Ovary (tissue), 10 donors: ENCODE measurements at places on chromosomes 7 and 10. TPM values are rescaled to one million over a fixed set of nuclear protein-coding genes. Genes with fewer than 3 reads are reported as not detected.
A peak's percentile ranks its signal among the peaks of the same experiment; 100 is the strongest.

DNA sequence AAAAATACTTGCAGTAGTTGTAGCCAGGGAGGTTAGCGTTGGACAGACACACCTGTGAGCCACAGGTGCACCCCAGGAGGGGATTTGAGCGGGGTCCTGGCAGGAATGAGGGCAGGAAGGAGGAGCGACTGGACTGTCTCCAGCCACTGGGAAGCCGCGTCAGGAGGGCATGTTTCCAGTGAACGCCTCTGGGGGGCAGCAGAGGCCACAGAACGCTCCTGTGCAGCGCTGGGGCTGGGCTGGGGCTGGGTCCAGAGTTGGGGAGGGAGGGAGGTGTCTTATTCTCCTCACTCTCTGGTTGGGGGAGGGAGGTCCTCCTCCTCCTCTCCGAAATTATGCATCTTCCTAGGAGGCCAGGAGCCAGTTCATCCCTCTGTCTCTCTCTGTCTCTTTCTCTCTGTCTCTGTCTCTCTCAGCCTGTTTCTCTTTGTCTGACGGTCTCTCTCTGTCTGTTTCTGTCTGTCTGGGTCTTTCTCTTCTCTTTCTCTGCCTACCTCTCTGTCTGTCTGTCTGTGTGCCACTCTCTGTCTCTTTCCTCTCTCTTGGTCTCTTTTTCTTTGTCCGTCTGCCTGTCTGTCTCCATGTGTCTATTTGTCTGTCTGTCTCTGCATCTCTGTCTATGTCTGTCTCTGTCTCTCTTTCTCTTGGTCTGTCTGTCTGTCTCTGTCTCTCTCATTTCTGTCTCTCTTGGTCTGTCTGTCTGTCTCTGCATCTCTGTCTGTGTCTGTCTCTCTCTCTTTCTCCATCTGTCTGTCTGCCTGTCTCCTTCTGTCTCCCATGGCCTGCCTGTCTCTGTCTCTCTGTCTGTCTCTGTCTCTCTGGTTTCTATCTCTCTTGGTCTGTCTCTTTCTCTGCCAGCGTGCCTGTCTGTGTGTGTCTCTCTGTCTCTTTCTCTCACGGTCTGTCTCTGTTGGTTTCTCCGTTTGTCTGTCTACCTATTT lies 9.9 kb upstream of the PSMG3 start:
- DNase-seq = peak; percentile 58
- no peak overlapping the region for H3K27ac ChIP-seq
- H3K36me3 ChIP-seq = no peaks in the 10 kb centered on the region
- no peaks in the 10 kb centered on the region for H3K4me1 ChIP-seq

NKX1-2 gene
- not detected for total RNA-seq

GRCh38 chr7:101617451-101618206 lies 11.5 kb downstream of the MYL10 start:
- no peak overlapping the region for H3K27ac ChIP-seq
- no peaks in the 10 kb centered on the region for H3K4me1 ChIP-seq
- no peak overlapping the region for H3K4me3 ChIP-seq
- H3K27me3 ChIP-seq = no peaks in the 10 kb centered on the region
- H3K36me3 ChIP-seq = no peaks in the 10 kb centered on the region
- DNase-seq = no peak

GRCh38 chr10:61669849-61670248 lies 7.1 kb downstream of the CABCOCO1 start:
- no peaks in the 10 kb centered on the region for H3K27me3 ChIP-seq
- H3K36me3 ChIP-seq = no peaks in the 10 kb centered on the region
- H3K27ac ChIP-seq = no peak overlapping the region

DNA sequence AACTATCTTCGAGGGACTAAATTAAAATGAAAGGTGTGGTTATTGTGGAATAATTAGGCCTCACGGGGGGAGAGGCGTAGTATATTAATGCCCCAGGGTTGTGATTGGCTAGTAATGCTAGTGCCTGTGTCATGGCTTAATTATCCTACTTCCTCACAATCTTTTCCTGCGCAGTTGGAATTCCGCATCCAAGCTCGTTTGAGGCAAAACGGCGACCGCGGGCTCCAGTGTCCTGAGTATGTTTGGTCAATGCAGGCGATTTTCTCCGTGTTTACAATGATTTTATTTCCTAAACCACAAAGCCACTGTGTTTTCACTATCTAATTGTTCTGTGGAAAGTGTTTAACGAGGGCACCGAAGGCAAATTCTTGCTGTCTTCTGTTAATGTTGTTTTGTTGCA lies 282.9 kb downstream of the CELF2 start:
- H3K27me3 ChIP-seq = no peaks in the 10 kb centered on the region
- H3K27ac ChIP-seq = no peak overlapping the region
- peaks cover 2% of the 10 kb centered on the region for H3K4me1 ChIP-seq
- no peak for DNase-seq
- no peak overlapping the region for H3K4me3 ChIP-seq

- H3K36me3 ChIP-seq = no peaks in the 10 kb centered on the region
- H3K27me3 ChIP-seq = no peaks in the 10 kb centered on the region
- H3K4me1 ChIP-seq = no peaks in the 10 kb centered on the region
- H3K4me3 ChIP-seq = no peak overlapping the region
Observed at GRCh38 chr10:23399701-23400144, 39.2 kb upstream of the OTUD1 start.
